ENCODE measurements at places on chromosomes 6 and 20.
A peak's percentile ranks its signal among the peaks of the same experiment; 100 is the strongest.

DNA sequence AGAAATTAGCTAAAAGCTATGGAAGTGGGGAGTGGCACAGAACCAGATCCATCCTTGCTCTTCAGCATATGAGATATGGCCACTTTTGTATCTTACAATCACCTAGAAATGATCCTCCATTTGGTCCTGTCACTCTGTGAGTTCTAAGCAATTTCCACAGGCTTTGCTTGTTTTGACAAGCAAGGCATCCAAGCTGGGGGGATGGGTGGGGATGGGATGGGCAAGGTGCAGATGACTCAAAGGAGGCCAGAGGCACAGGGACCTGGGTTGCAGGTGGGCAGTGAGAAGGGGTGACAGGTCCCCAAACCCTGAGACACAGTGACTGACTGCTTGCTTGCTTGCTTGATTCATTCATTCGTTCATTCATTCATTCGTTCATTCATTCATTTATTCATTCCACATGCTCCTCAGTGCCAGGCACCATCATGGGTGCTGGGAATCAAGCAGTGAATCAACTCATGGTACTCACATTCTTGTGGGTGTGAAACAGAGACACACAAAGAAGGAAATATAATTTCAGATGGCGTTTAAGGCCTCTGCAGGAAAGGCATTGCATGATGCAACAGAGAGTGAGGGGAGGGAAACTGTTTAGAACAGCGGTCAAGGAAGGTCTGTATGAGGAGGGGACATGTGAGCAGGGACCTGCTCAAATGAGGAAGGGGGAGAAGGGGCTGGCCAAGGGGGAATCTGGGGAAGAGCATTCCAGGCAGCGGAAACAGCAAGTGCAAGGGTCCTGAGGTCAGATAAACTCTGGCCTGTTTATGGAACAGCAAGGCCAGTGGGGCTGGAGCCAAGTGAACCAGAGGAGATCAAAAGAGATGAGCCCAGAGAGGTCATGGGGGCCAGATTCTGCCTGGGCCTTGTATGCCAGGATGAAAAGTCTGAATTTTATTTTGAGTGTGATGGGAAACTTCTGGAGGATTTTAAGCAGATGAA, 3.4 kb downstream of the KCNB1 start:
- no peak for DNase-seq

DNA sequence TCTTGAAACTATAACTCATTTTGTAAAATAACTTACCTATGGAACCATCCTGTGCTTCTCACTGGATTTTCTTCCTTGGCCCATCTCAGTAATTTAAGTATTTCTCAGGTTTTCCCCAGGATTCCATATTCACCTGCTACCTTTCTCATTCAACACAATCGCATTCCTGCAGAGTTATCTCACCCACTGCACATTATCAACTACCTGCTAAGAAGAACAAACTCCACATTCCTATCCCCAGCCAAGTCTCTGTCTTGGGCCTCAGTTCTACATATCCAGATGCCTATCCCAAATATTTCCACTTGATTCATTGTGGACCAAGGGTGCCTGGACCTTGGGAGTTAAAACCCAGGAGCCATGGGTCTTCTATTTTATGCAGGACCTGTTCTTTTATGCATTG, 60.2 kb upstream of the KCNQ5 start:
- DNase-seq: no peak

- DNase-seq: no peak
Measured at GRCh38 chr6:93209358-93209757, 210.0 kb downstream of the EPHA7 start.

GRCh38 chr6:158008864-158009113, 27.1 kb downstream of the SYNJ2 start:
- DNase-seq: no peak

DNA sequence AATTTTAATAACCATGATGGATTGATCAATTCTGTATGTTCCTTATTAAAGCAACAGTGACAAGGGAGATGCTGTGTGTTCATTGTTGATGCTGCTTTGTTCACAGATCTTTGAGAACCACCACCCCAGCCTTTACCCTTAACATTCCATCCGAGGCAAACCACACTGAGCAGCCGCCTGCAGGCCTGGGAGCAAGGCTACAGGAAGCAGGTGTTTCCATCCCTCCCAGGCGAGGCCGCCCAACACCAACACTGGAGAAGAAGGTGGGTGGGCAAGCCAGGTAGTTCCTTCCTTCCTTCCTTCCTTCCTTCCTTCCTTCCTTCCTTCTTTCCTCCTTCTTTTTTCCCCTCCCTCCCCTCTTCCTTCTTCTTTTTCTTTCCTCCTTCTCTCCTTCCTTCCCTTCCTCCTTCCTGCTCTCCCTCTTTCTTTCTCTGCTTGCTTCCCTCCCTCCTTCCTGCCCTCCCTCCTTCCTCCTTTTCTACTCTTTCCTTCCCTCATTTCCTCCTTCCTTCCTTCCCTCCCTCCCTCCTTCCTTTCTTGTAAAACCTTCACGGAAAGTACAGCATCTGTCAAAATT, 13.7 kb downstream of the TTLL2 start:
- DNase-seq: no peak

GRCh38 chr20:9093218-9093957, 24.5 kb downstream of the PLCB4 start:
- DNase-seq: no peak

DNA sequence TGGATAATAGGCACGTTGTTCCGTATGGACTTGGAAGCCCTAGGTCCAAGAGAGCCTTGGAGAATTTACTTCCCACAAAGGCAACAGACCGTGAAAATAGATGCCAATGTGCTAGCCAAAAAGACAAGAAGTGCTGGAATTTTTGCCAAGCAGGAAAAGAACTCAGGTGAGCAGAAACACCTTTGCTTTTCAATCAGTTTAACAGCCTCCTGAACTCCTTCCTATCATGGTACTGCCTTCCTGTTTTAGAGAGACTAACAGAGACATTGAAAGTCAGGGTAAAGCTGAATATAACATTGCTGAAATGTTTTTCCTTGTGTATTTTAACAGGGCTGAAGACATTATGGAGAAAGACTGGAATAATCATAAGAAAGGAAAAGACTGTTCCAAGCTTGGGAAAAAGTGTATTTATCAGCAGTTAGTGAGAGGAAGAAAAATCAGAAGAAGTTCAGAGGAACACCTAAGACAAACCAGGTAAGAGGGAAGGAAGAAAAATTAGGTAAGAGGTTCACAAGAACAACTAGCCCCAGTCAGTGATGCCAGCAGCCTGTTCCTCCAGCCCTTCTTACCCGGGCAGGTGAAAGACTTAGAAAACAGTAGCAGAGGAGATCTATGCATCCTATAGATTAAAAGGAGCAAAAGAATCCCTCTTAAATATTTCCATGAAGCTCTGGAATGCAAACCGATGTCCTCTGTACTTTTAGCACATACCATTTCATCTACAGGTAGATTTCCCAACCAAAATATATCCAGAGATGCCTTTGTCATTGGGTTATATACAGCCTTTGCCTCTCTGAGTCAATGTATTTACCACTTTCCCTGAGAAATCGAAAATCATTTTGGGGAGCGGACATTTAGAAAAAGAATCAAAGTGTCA, 4.0 kb downstream of the EDN1 start:
- DNase-seq: no peak

DNA sequence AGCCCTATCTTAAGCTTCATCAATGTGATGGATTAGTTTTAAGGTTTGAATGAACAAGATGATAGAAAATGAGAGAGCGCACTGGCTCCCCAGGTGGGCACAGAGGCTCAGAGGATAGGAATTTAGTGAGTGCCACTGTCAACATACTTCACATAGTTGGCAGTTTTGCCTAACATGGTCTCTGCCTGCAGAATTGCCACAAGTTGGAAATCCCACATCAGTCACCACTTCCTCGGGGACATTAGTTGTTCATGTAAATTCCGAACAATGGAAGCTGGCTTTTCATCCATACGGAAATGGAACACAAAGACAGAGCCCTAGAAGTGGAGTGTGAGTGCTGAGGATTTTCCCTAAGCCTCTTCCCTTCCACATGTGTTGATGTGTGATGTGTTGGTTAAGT, 123.9 kb upstream of the PHACTR1 start:
- DNase-seq: no peak

DNA sequence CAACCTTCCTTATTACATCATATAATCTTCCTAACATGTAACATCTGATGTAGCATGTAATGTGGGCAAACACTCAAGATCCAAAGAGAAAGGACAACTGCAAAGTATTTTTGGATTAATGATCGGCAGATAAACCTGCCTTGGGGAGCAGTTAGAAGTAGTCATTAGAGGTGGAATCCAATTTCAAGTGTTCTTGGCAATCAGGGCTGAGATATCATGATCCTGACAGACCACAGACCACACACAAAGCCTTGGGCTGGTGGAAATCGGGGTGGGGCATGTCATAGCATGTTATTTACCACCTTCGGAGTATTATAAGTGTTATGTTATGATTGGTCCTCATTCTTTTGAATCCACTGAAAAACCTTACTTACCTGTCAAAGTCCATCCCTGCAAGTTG, 16.3 kb downstream of the NCOA5 start:
- DNase-seq: no peak

DNA sequence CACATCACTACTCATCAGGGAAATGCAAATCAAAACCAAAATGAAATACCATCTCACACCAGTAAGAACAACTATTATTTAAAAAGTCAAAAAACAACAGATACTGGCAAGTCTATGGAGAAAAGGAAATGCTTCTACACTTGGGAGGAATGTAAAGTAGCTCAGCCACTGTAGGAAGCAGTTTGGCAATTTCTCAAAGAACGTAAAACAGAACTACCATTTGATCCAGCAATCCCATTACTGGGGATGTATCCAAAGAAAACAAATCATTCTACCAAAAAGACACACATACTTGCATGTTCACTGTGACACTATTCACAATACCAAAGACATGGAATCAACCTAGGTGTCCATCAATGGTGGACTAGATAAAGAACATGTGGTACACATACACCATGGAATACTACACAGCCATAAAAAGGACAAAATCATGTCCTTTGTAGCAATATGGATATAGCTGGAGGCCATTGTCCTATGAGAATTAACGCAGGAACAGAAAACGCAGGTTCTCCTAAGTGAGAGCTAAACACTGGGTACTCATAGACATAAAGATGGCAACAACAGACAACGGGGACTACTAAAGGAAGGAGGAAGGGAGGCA, 260.4 kb downstream of the RNGTT start:
- no peak for DNase-seq

- DNase-seq: no peak
Measured at GRCh38 chr6:48866682-48867081, 596.4 kb downstream of the MMUT start.

DNA sequence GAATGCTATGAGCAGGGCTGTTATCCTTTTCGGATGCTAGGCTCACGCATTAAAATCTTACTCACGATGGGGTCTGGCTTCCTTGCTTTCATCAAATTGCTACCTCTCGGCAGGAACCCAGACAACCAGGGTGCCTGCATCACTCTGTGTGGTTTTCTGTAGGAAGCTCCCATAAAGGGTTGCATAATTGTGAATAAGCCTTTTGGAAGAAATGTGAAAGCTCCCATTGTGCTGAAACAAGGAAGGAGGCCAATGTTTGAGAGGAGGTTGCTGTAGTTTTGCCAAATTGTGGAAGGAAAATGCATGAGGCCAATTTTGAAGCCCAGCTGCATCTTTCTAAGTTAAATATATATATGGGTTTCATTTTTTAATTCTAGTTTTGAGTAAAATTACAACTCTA, 615.5 kb downstream of the C6orf118 start:
- no peak for DNase-seq

DNA sequence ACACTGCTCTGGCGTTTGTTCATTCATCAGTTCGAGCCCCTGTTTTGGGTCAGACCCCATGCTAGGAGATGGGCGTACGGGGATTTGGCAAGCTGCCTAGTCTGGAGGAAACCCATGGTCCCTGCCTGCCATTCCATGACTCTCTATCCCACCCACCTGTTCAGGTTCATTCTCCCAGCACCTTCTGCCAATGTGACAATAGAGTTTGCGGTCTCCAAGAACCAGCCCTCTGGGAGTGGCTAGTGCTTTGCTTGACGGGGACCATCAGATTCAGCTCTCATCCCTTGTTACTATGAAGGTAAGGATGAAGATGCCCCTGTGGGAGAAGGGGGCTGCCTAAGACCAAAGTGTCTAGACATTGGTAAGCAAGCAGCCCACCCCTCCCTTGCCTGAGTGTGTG, 345.0 kb downstream of the PTPRT start:
- DNase-seq: no peak

- no peak for DNase-seq
Measured at GRCh38 chr20:48556956-48557355, 270.8 kb downstream of the PREX1 start.

GRCh38 chr6:43938178-43939105, 168.4 kb downstream of the VEGFA start:
- no peak for DNase-seq

- DNase-seq: no peak
Measured at GRCh38 chr6:139372326-139373153, 1.9 kb downstream of the CITED2 start.

- DNase-seq: peak; percentile 59
Measured at GRCh38 chr6:31246051-31246521, 25.8 kb downstream of the HLA-C start.

DNA sequence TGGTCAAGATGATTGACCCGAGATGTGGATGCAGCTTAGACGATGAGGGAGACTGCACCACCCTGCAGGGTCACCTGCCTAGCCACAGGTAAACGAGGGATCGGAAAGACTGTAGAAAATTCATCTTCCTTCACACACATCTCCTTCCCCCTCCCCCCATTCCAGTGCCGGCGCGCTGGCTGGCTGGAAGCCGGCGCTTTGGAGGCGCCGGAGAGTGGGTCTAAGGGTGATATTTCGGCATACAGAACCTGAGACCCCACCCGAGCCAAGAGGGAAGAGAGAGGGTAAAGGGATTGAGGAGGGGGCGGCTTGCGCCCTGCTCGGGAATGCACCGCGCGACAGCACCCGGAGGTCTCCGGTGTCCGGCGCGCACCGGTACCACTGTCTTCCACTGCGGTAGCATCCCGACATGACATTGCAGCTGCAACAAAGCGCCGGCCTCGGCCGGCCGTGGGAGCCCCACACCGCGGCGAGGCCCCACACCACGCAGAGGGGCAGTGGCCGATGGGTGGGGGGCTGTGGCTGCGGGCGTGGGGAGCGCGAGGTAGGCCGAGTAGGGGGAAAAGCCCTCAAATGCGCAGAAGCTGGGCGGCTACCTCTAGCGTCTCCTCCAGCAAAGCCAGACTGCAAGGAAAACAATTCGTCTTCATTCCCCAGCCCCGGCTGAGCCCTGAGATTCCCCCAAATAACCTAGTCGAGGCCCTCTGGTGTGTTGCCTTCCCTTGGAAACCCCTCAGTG, 984 bp downstream of the TNFRSF21 start:
- DNase-seq: no peak
